Stimulated activated effector memory CD8-positive, alpha-beta T cell treated with anti-CD3 and anti-CD28 coated beads, Interleukin-12 subunit alpha, Interleukin-12 subunit beta, amount 100 ng/mL, for 72 hours (primary cell): ENCODE measurements at places on chromosomes 4 and X.

GRCh38 chr4:78543424-78544125 is 8.0 kb upstream of the ANXA3 start:
- no peak for DNase-seq

- no peak for DNase-seq
Measured at GRCh38 chrX:71210816-71211215, 12.2 kb upstream of the GJB1 start.

- no peak for DNase-seq
Measured at GRCh38 chr4:12924253-12924652, 559.9 kb downstream of the RAB28 start.

- DNase-seq: no peak
Measured at GRCh38 chrX:39582976-39583375, 514.8 kb downstream of the BCOR start.

DNA sequence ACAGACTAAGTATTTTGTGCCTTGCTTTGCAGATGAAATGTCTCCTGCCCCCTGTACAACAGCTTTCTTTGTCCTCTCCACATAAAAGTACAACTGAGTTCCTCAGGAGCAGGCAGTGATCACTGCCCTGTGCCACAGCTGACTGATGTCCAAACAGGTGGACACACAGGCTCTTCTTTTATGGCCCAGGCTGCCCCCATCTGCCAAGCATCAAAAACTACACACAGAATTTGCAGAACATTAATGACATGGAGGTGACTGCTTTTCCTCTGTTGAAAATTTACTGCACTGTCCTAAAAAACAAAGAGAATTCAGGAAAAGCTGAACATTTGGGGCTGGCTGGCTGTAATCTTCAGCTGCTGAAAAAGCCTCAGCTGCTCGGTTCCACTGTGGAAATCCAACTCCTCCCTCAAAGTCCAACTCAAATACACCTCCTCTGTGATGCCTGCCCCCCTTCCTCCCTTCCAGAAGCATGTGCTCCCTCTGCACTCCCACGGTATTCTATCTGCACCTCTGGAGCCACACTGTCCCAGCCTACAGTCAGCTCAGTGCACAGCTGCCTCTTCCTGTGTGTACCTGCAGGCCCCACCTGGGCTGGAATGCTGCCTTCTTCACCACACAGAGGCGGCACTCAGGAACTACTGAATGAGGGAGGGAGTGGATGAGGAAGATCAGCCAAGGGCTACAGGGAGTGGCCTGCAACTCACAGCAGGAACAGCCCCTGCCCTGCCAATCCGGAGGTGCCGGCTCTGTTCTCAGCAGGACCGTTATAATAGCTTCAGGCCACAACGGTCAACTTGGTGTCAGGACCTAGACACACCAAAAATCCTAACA is 10.3 kb downstream of the AFAP1 start:
- no peak for DNase-seq
